Activated CD4-positive, alpha-beta T cell treated with anti-CD3 and anti-CD28 coated beads, Interleukin-10, Interleukin-2, amounts not matched to agents 100 ng/mL and 50 ng/mL, durations not matched to agents 16 hours and 8 hours (primary cell): ENCODE measurements at places on chromosomes 4 and X.

DNA sequence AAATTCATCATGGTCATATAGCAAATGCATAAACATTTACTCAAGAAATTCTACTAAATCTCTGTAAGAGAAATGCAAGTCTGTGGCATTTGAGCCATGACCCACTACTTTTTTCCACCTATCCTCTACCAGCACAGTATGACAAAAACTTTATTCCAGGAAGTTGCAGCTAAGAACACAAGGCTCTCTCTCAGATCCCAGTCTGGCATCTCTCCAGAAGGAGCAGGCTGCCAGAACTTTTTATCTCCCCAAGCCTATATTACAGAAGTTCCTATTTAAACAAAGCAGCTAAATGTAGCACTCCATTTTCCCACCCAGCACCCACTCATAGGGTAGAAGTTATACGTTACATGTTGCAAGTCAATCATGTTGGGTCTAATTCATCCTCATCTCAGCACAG lies 49.3 kb upstream of the EPGN start:
- DNase-seq = no peak

GRCh38 chr4:155403886-155404285 lies 27.1 kb upstream of the MAP9 start:
- DNase-seq = no peak

DNA sequence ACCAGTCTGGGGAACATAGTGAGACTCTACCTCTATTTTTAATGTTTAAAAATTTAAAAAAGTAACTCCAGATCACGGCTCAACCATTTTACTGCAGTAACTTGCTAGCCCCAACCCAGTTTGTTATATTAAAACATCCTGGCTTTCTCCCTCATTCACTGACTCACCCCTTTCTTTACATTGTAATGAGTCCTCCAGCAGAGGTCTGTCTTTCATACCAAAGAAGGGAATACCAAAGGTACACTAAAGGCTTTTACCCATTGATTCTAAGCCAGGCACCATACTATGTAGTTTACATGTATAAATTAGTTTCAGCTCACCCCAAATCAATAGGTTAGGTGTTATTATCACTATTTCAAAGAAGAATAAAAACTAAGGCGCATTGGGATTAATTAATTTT lies 286.9 kb downstream of the PACRGL start:
- DNase-seq = no peak

DNA sequence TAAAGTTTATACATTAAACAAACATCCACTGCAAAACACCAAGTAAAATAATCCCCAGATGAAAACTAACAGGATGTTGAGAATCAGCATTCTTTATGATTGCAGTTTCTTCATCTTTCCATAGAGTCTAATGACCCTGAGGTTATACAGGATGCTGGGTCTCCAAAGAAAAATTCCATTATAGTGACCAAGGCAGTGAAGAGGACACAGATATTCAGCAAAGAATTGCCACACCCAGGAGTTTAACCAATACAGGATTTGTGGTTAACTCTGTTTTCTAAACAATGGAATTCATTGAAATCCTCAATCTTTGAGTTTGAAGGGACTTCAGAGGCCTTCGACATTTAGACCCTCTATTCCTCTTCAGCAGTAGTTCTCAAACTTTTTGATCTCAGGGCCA lies 76.2 kb upstream of the ESX1 start:
- no peak for DNase-seq

- no peak for DNase-seq
Measured at GRCh38 chr4:134024251-134024650, 177.3 kb downstream of the PABPC4L start.

GRCh38 chrX:1281521-1281920 lies 12.9 kb downstream of the CSF2RA start:
- DNase-seq = no peak

GRCh38 chrX:97797076-97797475 lies 913.4 kb downstream of the RPA4 start:
- no peak for DNase-seq

- no peak for DNase-seq
Measured at GRCh38 chr4:51931461-51931860, 88.5 kb downstream of the DCUN1D4 start.

- no peak for DNase-seq
Measured at GRCh38 chrX:139086246-139086645, 374.7 kb upstream of the FGF13 start.

DNA sequence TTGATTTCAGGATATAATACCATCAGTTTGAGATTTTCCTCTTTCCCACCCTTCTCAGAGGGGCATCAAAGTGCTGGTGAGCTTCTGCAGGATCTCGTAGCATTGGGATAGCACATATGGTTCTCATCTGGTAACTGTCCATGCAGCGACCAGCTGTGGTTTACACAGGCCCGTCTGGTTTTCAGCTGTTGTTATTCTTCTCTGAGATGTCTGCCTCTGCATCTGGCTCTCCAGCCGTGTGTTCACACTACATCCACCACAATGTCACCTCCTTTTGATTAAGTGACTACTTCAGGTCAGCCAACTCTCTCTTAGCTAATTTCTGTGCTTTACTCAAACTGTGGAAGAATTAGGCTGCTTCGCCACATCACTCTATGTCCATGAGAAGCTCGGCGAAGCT lies 676.7 kb upstream of the TENM3 start:
- DNase-seq = no peak

GRCh38 chrX:13669246-13669737 lies 16.4 kb downstream of the TCEANC start:
- peak; percentile 65 for DNase-seq

GRCh38 chr4:133316909-133317308 lies 167.8 kb downstream of the PCDH10 start:
- DNase-seq = no peak

GRCh38 chr4:170057866-170058265 lies 31.7 kb upstream of the MFAP3L start:
- DNase-seq = no peak

GRCh38 chrX:114626323-114626722 lies 42.4 kb downstream of the HTR2C start:
- DNase-seq = peak; percentile 4

GRCh38 chrX:45295259-45295986 lies 94.7 kb upstream of the DIPK2B start:
- no peak for DNase-seq

- DNase-seq = no peak
Measured at GRCh38 chrX:116172976-116173375, 2.4 kb downstream of the AGTR2 start.

- no peak for DNase-seq
Measured at GRCh38 chrX:48456628-48457331, 13.3 kb downstream of the SLC38A5 start.

- DNase-seq = peak; percentile 53
Measured at GRCh38 chr4:972651-973424, 531 bp downstream of the DGKQ start.

GRCh38 chrX:153897899-153898298 lies 6.6 kb upstream of the AVPR2 start:
- DNase-seq = no peak

DNA sequence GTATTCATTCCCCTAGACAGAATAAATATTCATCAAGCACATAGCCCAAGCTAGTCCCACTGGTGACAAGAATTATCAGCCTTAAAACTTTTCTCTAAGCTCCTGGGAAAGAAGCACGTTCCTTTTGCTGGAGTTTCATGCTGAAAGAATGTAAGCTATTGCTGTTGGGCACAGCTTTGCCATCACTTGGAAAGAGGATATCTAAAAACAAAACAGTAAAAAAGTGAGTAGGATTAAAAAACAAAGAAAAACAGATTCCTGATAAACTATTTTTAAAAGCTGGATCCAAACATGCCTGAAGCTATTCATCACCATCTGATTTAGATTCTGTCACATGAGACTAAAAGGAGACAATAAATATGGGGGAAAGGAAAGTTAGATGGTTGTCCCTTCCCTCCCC lies 176.8 kb downstream of the SCFD2 start:
- no peak for DNase-seq

DNA sequence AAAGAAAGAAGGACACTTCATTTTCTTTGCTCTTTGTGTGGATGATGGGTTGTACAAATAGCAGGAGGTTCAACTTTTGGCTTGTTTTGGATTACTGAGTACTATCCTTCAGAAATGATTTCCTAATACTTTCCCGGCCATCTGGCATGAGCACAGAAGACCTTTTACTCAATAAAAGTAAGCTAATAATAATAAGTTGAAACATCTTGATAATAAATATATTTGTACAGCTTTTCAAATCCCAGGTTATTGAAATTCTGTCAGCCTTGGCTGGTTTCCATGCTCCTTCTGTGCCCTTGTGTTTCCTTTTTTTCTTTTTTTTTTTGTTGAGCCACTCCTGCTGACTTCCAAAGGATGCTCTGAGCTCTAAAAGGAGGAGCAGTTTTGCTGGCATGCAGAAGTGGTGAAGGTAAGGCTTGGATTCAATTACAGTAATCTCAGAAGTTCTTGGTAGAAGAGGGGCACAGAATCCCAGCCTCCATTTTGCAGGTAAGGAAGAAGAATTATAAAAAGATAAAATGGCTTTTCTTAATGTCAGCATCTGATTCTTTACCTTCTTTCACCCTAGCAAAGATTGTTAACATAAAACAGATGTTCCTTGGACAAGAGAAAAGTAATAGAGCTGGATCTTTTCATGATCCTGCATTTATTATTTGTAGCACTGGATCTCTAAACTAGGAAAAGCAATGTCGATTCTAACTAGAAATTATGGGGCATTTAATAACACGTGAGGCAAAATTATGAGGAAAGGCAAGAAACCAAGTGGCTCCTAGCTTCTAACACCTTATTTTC lies 31.9 kb downstream of the REPS2 start:
- DNase-seq = no peak

GRCh38 chr4:133513901-133514300 lies 364.8 kb downstream of the PCDH10 start:
- no peak for DNase-seq

- DNase-seq = no peak
Measured at GRCh38 chr4:155207534-155208257, 740 bp upstream of the NPY2R start.

DNA sequence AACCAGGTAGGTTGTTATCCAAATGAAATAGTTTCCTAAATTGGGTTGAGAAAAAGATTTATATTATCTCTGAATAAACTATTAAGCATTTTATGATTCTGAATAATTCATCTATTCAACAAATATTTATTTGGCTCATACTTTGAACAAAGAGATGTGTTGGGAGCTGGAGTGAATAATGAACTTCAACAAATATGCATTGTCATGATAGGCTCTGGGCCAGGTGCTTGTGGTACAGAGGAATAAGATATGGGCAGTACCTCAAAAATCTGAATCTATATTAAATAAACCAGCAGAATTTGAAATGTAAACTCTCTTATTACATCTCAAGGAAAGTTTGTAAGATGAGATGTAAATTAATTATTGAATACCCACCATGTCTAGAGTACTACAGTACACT lies 75.7 kb upstream of the DCLK2 start:
- DNase-seq = no peak

DNA sequence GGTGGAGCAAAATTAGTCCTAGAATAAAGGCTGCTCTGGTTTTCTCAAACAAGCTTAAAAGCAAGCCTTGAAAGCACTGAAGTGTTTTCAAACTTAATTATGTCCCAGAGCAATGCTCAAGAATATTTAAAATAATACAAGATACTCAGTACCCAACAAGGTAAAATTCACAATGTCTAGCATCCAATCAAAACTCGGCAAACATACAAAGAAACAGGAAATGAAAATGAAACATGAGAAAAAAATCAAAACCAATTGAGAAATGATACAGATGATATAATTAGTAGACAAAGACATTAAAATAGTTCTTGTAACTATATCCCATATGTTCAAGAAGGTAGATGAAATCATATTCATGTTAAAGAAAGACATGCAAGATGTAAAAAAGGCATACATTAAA lies 45.0 kb upstream of the MAML3 start:
- no peak for DNase-seq

GRCh38 chrX:3044671-3045070 lies 3.4 kb downstream of the ARSF start:
- DNase-seq = no peak

DNA sequence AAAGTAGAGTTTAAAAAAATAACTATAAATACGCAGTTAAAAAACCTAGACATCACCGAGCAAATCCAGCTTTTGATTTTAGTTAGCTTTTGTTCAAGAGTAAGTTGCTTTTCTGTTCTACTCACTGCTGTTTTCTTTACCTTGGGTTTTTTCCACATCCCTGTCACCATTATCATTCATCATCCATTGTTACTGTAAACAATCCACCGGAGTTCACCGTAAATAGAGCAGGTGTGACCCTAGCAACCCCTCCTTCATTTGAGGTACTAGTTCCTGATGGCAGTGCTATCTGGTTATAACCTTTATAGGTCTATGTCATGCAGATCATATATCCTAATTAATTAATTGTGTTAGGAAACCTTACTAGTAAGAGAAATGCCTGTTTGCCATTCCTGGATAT lies 43.0 kb upstream of the TEX13D start:
- DNase-seq = no peak

DNA sequence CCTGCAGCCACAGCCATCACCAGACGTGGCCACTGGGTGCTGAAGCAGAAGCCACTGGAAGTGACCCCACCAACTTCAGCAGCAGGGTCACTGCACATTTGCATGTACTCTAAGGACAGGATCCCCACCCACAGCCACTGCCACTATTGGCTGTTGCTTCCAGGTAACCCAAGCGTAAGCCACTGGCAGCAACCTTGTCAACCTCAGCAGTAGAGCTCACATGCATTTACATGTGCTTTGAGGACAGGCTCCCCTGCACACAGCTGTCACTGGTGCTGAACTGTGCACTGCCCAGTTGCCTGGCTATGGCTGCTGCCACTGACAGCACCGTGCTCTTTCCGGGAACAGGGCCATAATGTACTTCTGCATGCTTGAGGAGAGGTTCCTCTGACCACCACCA lies 332.4 kb upstream of the DMD start:
- DNase-seq = no peak

DNA sequence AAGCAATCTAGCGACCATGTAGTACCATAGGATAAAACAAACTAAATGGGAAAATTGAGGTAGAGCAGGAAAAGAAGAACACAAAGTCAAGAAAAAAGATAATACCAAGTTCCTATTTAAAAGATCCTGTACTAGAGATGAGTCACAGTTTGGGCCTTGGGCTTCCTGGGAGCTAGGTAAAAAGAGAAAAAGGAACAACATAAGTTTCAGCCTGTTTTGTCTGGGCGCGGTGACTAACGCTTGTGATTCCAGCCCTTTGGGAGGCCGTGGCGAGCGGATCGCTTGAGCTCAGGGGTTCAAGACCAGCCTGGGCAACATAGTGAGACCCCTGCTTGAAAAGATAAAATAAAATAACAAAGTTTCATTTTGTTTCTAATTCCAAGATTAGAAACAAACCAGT lies 14.0 kb upstream of the TMEM156 start:
- DNase-seq = peak; percentile 18

GRCh38 chr4:163166041-163166579 lies 580 bp downstream of the NAF1 start:
- DNase-seq = peak; percentile 66

DNA sequence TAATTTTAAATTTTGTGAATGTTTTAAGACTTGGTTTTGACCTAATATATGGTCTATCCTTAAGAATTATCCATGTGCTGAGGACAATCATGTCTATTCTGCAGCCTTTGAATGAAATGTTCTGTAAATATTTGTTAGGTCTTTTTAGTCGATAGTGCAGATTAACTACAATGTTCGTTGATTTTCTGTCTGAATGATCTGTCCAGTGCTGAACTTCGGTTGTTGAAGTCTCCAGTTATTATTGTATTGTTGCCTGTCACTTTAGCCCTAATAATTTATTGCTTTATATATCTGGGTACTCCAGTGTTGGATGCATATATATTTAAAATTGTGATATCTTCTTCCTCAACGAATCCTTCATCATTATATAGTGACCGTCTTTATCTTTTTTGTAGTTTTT lies 218.3 kb upstream of the ZC4H2 start:
- no peak for DNase-seq
